Colonic mucosa (tissue), 4 donors: ENCODE measurements at places on chromosomes 11 and 22. TPM values are rescaled to one million over a fixed set of nuclear protein-coding genes. Genes with fewer than 3 reads are reported as not detected.

DNA sequence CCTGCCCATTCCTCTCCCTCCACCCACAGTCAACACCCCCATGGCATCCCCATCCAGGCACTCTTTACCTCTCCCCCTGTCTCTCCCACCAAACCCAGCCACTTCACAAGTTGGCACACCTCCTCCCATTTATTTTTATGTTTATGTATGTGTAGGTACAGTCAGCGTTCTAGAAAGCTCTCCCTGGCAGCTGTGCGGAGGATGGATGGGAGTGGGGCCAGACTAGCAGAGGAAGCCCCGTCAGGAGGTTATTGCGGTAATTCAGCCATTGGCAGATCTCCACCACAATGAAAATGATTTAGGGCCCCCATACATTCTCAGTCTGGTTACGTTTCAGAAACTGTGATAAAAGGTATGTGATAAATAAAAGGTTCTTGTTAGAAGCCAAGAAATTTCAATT is 51.3 kb downstream of the BTG4 start:
- no peak for DNase-seq

GRCh38 chr22:45304971-45305370 is 4.8 kb upstream of the FAM118A start:
- no peak for DNase-seq

- DNase-seq = no peak
Observed at GRCh38 chr11:37502202-37502601, 904.2 kb upstream of the RAG2 start.

DNA sequence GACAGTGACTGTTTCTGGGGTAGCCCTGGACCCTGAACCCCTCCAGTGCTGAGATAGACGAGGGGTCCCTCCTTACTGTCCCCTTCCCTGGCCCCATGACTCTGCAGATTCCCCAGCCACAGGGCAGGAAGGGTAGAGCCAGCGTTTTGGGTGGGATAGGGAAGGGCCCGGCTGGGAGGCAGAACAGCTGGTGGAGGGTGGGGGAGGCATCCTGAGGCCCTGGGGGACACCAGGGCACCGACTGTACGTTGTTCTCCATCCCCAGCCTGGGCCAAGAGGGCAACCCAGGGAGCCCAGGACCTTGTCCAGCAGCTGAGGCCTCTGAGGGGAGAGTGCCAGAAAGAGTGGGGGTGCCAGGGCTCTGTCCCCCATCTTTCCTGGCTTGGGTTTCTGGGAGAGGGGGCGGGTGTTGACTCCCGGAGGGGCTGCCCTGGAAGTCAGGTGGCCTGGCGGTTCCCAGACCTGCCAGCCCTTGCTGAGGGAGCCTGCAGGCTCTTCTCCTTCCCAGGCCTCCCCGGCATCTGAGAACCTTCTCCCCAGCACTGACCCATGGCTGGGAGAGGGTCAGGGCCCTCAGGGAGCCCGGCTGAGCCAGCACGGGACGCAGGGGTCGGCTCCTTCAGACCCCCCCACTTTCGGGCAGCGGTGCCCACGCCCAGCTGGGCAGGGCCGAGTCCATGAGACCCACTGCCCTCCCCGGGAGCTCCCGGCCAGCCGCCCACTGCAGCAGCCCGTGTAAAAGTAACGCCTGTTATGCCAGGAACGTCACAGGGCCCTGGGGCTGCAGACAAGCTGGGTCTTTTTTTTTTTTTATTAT is 30.3 kb downstream of the IGF2 start:
- DNase-seq = no peak

- peak; percentile 75 for DNase-seq
Observed at GRCh38 chr11:67351275-67352005, 1.9 kb downstream of the POLD4 start.

GRCh38 chr11:61131186-61131585 is 28.9 kb downstream of the CD5 start:
- no peak for DNase-seq

DNA sequence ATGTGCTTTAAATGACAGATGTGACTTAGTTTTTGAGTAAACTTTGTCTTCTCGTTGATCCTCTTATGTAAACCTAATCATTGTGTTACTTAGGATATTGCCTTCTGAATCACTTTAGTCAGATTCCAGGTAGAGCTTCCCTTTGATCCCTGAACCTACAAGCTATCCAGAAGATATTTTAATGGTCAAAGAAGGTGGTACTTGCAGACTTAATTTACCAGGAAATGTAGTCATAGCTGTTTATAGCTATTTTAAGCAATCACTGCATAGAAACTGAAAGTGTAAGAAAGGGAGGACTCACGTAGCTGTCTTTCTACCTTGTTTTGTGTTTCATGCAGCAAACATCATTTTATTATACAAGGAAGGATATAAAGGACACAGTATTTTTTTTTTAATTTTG is 189.5 kb downstream of the DDX10 start:
- DNase-seq = no peak

- DNase-seq = peak; percentile 94
Observed at GRCh38 chr11:59186130-59186594, 14.2 kb downstream of the DTX4 start.

GRCh38 chr22:23827351-23827995 is 11.3 kb downstream of the DERL3 start:
- no peak for DNase-seq

DNA sequence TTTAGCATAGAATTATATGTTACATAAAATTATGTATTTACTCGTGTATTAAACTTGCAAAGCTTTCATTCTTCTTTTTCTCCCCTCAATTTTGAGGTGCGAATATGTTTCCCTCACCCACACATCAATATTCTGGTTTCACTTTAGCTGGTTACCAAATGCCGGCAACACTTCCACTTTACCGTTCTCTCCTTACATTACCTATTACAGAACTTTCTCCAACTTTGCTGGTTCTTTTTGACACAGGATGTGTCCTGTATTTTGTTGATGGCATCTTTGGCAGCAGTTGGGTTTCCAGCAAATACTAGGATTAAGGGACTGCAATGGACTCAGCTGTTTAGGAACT is 84.9 kb downstream of the PRR5L start:
- no peak for DNase-seq

DNA sequence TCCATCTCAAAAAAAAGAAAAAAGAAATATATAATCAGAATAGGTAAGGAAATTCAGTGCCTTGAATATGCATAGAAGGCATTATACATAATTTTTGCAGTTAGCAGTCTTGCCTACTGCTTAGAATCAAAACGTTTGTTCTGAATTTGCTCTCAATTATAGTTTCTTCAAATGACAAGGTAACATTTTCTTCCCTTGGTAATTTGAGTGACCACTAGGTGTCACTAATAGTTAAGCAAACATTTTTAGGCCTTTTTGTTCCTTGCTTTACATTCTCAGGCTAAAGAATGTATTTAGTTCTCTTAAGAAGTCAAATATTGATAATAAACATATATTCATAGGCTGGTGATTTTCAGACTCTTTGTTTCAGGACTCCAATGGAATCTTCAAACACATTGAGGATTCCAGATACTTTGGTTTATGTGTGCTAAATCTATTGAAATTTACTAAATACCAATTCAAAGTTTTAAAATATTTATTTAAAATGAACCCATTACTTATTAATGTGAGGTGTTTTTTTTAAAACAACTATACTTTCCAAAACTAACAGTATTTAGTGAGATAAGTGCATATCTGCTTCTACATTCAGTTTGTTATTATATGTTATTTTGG is 55.0 kb upstream of the DEPDC7 start:
- no peak for DNase-seq

GRCh38 chr11:35162745-35163144 is 23.8 kb downstream of the CD44 start:
- no peak for DNase-seq

DNA sequence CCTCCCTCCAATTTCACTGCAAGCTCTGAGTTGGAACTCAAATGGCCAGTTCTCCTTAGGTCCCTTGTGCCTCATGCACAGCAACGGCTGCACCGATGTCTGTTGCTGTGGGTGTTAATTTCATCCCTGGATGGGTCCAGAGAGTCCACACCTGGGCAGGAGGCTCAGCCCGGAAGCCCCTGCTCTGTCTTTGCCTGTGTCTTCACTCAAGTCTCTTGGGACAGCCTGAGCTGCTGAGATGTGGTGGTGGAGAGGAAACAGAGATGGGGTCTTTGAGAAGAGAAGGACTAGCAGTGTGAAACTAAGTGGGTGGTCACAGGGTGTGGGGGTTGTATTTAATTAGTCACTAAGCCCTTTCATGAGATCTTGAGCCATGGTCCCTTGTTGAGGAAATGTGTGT is 109.3 kb downstream of the NECTIN1 start:
- DNase-seq = no peak

- DNase-seq = peak; percentile 42
Observed at GRCh38 chr11:111602865-111603610, 789 bp downstream of the SIK2 start.

DNA sequence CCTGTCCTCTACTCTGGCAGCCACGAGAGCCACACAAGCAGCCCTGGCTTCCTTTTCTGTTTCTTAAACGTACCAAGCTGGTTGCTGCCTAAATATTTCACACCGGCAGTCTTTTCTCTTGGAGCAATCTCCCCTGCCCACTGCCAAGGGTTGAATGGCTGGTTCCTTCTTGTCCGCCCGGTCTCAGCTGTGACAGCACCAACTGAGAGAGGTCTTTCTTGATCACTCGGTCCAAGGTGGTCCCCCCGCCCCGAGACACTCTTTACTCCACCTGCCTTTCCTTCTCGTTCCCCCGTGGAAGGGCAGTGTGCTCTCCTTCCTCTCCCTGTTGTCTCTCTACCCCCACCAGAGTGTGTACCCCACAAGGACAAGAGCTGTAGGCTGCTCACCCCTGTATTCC is 33.7 kb upstream of the IGSF9B start:
- DNase-seq = no peak

- no peak for DNase-seq
Observed at GRCh38 chr11:32400196-32400595, 35.1 kb downstream of the WT1 start.

- no peak for DNase-seq
Observed at GRCh38 chr11:114134870-114135269, 75.4 kb downstream of the ZBTB16 start.

DNA sequence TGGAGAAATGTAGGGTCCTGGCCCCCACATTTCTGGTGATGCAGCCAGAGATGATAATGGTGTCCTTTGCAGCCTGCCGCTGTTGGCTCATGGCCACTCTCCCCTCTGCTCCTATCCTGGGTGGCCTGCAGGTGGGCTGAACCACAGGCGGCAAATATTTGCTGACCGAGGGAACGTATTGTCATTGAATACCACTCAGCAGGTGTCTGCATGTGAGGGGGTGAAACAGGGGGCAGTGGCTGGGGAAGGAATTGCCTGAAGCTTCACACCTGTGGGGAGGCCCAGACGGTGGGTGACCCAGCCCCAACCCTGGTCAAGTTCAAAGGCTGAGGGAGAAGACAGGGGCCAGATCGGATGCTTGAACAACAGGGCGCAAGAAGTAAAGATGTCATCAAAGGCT is 73.3 kb upstream of the WNT11 start:
- no peak for DNase-seq

The VPREB1 gene
- not detected for total RNA-seq

The TMEM135 gene
- 28.8 TPM for total RNA-seq

The ADAMTS15 gene
- 9.9 TPM for total RNA-seq

The CNIH2 gene
- total RNA-seq = 0.67 TPM

The KCNK4 gene
- not detected for total RNA-seq

The DCDC1 gene
- not detected for total RNA-seq
